ENCODE measurements at places on chromosomes 7 and 10.

- no peak for DNase-seq
Measured at GRCh38 chr7:93171606-93172226, 23.5 kb upstream of the SAMD9L start.

DNA sequence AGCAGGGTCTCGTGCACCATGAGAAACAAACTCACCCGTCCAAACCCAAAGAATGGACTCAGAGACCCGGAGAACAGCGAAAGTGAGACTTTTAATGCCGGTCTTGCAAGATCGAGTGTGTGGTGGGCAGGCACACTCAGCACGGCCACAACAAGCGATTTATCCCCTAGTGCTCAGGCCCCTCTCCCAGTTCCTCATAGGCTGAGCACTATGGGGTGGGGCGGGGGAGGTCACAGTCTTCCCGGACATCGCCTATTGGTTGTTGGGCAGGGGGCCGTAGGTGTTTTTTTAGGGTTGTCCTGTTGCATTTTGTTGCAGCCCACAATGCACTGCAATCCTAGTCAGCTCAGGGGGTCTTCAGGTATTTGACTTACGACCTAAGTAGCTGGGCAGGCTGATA is 608.3 kb upstream of the FOXK1 start:
- DNase-seq = no peak

GRCh38 chr10:120971671-120972070 is 120.5 kb downstream of the WDR11 start:
- DNase-seq = no peak

- DNase-seq = no peak
Measured at GRCh38 chr7:135333200-135333599, 99.6 kb downstream of the STRA8 start.

DNA sequence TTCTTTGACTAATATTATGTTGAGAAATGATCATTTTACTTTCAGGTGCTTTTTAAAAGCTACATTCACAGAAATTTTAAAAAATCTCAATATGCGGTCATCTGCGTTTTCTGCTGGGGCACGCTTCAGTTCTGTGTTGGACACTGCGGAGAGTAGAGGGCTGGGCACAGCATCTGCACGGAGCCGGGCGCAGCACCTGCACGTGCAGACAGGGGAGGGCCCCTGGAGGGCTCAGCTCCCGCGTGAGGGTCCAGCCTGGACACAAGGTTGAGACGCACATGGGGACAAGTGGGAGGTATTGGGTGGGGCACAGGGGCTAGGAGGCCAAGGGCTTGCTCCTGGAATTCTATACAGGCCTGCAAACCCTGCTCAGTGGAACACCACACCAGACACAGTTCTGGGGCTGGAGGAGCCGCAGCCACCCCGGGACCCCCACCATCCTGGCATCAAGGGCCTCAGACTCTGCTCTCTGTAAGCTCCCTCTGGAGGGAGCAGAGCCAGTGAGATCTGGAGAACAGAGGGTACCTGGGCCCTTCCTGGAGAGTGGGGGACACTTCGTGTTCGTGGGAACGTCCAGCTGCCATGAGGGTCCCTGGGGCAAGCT is 20.4 kb upstream of the FAM20C start:
- DNase-seq = no peak

- no peak for DNase-seq
Measured at GRCh38 chr7:100951888-100952560, 2.7 kb downstream of the MUC3A start.

- DNase-seq = no peak
Measured at GRCh38 chr7:85176197-85176596, 10.7 kb downstream of the SEMA3D start.

GRCh38 chr10:60171436-60172013 is 218.2 kb downstream of the ANK3 start:
- no peak for DNase-seq

DNA sequence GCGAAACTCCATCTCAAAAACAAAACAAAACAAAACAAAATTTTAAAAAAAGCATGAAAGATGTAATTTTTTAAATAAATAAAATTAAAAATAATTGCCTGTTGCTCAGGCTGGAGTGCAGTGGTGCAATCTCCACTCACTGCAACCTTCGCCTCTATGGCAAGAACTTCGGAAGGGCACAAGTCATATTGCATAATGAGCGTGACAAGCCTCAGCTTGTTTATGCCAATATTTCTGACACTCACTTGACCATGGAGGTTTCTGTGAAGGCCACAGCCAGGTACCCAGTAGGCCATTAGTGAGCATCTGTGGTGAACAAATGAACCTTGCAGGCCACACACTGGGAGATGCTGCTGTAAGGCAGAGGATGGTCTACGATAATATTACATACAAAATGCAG is 106.1 kb upstream of the KMT2C start:
- DNase-seq = no peak

DNA sequence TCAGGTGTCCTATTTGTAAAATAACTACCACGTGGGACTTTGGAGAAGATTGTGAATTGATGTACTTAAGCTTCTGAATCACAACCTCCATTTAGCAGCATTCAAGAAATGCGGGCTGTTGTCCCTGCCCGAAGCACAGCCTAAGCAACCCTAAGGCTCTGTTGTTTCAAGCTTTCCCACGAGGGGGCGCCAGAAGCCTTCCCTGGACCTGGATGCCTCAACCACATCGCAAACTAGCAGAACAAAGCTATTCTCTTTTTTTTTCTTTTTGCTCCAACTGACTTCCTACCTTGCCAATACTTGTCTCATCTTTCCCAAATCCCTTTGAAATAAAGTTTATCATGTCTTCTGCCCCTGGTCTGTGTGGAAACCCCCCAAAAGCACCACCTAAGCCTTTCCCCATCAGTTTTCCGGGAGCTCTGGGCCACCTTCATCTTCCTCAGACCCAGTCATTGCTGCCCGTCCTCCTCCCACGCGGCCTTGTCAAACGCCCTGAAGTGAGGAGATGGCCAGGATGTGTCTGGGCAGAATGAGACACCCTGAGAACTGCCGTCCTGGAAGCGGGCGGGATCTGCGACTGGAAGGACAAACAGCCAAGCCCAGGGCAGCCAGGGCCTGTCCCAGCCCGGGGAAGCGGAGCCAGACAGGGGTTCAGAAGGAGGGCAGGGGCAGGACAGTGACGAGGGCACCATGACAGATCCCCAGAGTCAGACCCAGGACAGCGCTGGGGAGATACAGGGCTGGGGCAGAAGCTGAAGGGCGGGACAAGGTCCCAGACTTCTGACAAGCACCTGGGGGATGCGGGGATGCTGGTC is 112.7 kb downstream of the SLIT1 start:
- peak; percentile 87 for DNase-seq

DNA sequence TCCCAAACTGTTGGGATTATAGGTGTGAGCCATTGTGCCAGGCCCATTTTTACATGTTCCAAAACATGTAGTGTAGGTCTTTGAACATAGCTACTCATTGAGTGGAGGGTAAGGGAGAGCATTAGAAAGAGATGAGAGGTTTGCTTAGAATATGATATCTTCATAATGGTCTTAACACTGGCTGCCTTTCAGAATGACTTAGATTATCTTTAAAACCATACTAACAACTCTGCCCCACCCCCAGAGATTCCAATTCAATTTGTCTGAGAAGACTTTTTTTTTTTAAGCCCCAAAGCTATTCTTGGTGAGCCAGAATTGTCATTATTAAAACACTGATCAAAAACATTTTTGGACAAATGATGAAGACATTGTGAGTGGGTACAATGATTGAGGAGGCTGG is 168.9 kb downstream of the PHTF2 start:
- DNase-seq = no peak

DNA sequence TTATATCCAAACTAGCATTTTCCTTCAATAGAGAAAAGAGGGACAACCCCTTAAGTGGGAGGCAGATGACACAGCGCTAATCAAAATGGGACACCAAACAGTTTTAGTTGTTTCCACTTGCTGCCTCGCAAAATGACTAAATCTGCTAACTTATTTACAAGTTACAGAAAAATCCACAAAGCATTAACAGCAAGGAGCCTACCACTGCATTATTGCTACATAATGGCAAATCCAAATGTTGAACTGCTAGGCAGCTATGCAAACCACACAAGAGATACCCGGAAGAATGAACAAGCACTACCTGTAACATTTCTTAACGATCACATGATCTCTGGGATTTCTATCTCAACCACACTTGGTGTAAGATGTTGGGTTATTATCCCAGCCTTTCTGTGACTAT is 96.7 kb downstream of the SFMBT2 start:
- DNase-seq = no peak

GRCh38 chr7:71733107-71733870 is 601.3 kb downstream of the GALNT17 start:
- DNase-seq = peak; percentile 36

DNA sequence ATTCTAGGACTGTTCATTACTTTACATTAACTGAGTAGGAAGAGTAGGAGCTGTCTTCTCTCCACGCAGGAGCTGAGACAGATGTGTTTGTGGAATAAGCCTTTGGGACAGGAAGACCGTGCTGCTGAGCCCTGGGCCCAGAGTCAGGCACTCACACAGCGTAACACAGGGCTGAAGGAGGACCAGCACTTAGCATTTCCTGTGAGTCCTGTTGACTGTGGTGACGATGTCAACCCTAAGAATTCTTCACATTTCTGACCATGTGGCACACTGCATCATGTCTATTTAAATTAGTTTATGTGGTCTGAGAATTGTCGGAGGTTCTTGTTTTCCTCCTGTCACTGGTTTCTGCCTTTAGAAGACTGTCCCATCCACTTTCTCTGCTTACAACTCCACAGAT is 117.2 kb downstream of the PIP4K2A start:
- DNase-seq = peak; percentile 52

GRCh38 chr7:76260171-76260703 is 42.2 kb upstream of the HSPB1 start:
- DNase-seq = peak; percentile 24

- DNase-seq = no peak
Measured at GRCh38 chr7:137539111-137539715, 195.7 kb upstream of the PTN start.

DNA sequence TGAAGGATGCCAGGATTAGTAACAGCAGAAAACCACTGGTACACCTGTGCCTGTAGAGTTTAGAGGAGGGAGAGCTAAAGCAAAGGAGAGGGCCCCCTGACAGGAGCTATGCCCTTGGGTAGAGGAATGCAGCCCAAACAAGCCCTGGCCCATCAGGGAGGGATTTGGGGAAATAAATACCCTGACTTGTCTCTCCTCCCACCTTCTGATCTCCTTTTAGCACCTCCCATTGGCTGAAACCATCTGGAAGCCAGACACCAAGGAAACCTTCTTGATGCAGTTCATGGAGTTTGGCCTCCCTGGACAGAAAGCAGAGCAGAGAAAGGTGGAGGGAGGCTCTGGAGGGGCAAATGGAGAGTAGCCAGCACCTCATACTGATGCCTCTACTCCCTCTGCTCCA is 45.3 kb downstream of the ADRA2A start:
- no peak for DNase-seq

DNA sequence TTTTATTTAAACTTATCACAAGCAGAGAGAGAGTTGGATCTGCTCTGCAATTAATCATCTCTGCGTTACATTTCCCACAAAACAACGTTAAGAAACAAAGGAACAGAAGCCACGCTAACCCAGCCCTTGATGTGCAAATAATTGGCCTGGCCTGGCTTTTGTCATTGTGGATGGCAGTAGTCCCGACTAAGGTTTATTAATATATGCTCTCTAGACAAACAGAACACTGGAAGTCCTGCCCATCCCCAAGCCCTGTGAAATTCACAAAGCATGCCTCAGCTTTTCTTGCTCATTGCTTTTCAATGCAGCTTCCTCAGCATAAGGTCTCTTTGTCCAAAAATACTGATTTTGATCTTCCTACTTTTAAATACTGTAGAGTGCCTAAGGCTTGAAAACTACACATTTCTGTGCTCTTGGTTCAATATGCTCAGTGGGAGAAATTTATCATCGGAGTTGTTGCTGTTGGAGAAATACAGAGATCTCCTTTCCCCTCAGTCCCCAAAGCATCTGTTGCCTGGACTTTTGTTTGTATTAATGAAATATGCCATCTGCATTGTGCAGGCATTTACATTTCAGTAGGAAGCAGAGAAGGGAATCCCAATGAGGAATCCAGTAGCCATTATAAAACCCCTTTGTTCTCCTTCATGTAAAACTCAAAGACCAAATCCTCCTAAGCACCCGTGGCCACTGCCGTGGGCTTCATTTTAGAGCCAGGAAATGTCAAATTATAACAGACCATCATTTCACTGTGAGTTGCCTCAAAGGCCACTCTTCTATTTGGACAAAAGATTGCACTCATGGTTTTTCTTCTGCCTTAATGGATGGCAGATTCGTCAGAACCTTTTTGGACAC is 61.1 kb downstream of the SORCS1 start:
- no peak for DNase-seq

DNA sequence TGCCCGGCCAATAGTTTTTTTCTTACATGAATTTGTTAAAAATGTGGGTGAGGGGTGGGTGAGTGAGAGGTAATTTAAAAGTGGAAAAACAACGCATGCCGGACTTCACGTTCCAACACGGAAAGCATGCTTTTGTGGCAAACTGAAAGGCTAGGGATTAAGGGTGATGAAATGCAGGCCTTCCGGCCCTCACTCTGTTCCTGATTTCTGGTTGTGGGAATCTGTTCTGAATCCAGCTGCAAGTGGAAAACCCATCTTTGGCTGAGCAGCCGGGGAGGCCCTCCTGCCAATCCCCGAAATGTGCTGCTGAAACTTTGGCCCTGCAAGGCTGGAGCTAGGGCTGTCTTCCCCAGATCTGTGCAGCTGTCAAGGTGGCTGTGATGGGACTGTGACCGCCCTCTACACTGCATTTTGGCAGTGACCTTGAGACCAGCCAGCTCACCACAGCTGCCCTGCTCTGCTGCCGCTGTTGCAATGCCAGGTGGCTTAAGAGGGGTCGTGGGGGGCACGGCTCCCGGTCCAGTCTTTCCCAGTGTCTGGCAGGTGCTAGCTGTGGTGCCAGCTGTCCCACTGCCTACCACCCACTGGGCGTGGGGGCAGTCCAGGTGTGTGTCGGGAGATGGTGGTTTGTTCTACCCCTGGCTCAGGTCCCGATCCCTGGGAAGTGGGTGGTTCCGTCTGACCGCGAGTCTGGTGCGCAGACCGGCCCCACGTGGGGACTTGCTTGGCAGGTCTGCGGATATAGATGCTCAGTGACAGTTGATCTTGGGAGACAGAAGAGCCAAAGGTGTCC is 39.0 kb downstream of the TET1 start:
- no peak for DNase-seq

Data from effector memory CD8-positive, alpha-beta T cell (primary cell).